ENCODE measurements at places on chromosomes 6 and 20.

- no peak for DNase-seq
Measured at GRCh38 chr20:34001378-34001777, 7.7 kb downstream of the RALY start.

GRCh38 chr6:97053643-97054411 is 129.3 kb downstream of the KLHL32 start:
- DNase-seq, result no peak

DNA sequence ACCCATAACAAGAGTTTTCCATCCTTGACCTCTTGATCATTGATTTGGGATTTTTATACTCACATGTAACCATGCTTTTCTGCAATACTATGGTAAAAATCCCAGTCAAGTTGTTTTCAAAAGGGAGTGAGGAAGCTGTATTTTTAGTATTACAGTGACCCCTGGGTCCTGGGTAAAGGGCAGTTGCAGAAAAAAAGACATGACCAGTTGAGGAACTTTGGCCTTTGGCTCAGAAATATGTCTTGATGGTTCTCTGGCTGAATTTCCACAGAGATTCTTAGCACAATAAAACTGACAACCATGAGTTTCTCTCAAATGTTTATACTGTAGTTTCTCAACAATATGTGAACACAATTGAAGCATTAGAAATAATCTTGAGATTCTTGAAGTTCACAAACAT is 28.6 kb upstream of the PRL start:
- DNase-seq, result no peak

- DNase-seq, result no peak
Measured at GRCh38 chr6:131765081-131765803, 42.6 kb upstream of the ENPP1 start.

GRCh38 chr6:90049295-90049694 is 155.0 kb downstream of the GJA10 start:
- no peak for DNase-seq

DNA sequence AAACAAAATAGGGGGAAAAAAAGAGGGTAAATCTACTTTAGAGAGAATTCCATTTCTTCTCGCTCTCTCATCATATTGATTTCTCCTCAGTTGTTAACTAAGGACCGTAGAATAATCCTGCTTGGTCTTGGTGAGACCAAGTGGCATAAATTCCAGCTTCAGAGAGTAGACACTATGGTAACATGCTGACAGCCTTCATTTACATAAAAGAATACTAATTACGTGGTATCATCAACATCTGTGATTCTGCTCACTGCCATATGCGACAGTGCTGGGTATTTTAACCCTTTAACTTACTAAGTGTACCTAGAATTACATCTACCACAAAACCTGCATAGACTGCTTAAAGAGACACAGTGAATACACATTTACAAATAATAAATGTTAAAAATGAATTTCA is 27.1 kb downstream of the TOMM6 start:
- DNase-seq, result no peak

DNA sequence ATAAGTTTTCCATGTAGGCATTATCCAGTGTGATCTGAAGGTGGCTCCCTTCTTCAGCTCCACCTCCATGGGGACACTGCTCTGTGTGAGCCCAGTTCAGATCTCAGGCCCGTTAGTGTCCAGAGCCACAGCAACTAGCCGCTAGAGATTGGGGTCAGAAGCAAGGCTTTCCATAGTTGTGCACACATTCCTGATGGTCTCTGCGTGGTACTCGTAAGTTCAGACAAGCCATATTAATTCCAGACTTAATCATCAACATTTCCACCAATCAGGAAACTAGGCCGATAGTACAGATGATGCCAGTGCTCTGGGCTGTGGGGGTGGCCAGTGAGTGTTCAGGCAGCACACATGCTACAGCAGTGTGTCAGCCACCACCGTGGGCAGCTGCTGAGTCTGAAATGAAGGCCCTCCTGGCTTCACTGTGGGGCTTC is 17.5 kb upstream of the SYNCRIP start:
- no peak for DNase-seq

GRCh38 chr6:73302339-73302738 is 39.3 kb upstream of the KHDC1 start:
- DNase-seq, result no peak

GRCh38 chr6:46583721-46584120 is 68.9 kb downstream of the CYP39A1 start:
- DNase-seq, result no peak

DNA sequence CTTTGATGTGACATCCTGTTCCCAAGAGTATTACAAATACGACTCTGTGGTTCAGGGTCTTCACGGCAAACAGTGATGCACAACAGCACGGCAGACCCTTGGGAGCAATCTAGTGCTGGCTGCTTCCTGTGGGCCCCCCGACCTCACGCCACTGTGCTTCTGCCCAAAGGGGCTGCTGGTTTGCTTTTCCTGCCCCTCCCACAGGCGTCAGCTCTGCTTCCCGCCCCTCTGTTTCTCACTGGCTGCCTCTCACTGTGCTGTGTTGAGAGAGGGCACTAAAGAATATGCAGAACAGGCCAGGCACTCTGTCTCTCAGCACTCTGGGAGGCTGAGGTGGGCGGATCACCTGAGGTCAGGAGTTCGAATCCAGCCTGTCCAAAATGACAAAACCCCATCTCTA is 554.5 kb upstream of the AGPAT4 start:
- no peak for DNase-seq

- no peak for DNase-seq
Measured at GRCh38 chr20:235891-236290, 8.8 kb downstream of the DEFB129 start.

- DNase-seq, result peak; percentile 75
Measured at GRCh38 chr6:149234051-149234962, 83.2 kb upstream of the TAB2 start.

DNA sequence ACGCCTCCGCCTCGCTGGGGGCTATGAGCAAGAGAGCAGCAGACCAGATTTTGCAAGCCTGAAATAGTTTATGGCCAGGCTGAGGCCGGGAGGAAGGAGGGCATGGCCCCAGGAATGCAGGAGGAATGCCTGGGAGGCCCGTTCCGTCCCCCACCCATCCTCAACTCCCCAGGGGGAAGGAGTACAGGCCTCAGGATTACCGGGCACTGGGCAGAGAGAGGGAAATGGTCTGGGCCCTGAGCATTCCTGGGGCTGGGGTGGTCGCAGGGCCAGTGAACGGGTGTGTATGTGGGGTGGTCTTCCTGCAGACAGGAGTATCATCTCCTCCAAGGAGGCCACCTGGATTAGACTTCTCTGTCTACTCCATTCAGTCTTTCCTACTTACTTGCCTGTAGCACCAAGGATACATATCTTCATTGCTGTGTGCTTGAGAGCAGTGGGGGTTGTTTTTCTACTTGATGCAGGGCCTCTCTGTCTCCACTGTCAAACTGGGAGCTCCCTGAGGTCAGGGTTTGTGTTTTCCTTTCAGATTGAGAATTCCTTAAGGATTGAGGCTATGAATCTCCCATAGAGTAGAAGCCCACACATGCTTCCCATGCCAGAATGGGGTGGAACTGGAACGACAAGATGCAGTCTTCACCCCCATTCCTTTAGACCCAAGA is 81.3 kb downstream of the VEGFA start:
- no peak for DNase-seq

GRCh38 chr6:153634416-153634815 is 404.6 kb upstream of the OPRM1 start:
- DNase-seq, result no peak

- DNase-seq, result no peak
Measured at GRCh38 chr20:33412484-33412838, 11.1 kb upstream of the CDK5RAP1 start.

DNA sequence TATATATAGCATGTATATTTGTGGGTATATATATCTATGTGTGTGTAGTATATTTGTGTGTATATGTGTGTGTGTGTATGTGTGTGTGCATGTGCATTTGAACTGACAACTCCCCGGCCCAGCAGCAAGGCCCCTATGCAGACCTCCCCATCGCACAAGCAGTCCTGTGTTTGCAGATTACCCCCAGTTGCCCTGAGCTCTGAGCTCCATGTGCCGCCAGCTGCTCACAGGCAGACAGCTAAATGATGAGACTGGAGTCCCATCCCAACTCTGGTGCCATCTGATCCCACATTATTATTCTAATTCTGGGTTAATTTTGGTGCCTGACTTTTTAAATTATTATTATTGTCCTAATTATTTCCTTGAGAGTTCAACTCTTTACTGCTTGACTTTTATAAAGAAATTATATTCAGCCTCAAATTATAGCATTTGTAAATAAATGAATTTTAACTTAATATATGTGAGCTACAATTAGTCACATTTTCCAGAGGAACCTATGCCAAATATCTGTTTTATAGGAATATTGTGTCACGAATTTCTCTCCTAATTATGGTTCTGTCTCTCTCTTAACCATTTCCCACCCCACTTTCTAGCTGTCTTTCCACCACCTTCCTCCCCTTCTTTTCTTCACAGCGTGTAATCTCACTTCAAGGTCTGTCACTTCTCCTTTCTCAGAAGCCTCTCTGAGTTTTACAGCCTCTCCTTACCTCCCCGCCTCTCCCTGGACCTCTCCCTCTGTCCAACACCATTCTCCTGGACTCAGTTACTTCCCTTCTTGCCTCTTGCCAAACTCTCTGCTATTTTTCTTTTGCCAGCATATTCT is 90.6 kb upstream of the SYNDIG1 start:
- no peak for DNase-seq

DNA sequence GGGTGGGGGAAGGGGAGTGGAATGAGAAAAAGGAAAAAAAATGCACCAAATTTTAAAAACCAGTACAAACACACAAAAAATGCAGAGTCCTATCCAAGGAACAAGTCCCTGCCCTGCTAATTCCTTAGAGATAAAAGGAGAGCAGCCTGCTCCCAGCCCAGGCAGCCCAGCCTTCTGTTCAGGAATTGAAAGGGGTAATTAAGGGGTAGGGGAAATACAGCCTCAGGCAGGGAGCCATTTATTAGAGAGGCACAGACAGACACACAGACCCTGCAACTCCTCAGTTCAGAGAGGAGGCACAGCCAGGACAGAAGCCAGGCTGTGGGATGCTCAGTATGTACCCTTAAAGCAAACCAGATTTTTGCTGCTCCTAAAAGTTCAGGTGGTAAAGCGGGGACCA is 137.2 kb downstream of the EYA2 start:
- no peak for DNase-seq

DNA sequence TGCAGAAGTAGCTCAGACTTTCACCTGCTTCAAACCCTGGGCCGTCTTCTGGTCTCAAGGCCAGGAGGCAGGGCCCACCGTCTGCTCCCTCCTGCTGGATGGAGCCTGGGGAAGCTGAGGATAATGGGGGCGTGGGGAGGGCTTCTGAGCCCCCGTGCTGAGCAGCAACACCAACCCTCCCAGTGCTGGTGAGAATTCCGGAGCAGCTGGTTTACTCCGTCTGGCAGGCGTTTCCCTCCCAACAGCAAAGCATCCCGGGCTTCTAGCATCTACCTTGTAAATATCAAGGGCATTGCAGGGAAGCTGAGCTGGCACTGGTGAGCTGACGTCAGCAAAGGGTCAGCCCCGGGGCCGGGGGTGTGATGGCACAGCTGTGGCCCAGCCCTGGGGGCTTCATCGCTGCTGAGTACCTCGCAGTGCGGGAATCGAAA is 16.8 kb upstream of the CHRNA4 start:
- DNase-seq, result no peak

- no peak for DNase-seq
Measured at GRCh38 chr6:21325201-21325856, 268.2 kb upstream of the SOX4 start.

DNA sequence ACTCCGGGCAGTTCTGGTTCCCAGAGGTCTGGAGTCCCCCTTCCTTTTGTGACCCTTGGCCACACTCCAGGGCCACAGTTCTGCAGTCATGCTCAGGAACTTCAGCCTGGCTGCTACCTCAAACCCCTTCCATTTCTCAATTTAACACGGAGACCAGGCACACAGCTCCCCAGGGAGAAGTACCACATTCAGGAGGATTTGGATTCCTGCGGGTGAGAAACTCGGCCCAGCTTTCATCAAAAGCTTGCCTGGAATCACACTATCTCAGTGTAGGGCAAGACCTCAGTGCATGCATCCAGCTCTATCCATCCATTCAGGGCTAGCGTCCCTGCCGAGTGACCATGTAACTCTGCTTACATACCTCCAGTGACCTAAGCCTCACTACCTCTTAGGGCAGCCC is 16.8 kb upstream of the IP6K3 start:
- no peak for DNase-seq

DNA sequence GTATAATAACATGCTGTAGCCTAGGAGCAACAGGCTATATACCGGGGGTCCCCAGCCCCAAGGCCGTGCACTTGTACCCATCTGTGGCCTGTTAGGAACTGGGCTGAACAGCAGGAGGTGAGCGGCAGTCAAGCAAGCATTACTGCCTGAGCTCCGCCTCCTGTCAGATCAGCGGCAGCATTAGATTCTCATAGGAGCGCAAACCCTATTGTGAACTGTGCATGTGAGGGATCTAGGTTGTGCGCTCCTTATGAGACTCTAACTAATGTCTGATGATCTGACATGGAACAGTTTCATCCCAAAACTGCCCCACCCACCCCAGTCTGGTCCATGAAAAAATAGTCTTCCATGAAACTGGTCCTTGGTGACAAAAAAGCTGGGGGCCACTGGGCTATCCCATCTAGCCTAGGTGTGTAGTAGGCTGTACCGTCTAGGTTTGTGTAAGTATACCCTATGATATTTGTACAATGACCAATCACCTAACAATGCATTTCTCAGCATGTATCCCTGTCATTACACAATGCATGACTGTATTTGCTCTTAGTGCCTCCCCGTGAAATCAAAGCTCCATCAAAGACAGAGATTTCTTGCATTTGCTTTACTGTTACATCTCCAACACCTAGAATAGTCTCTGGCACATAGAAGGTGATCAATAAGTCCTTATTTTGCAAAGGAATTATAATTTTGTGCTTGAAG is 30.8 kb downstream of the NHSL1 start:
- no peak for DNase-seq

GRCh38 chr6:53827531-53827930 is 32.7 kb downstream of the LRRC1 start:
- DNase-seq, result no peak

GRCh38 chr6:83474309-83474708 is 38.0 kb upstream of the PRSS35 start:
- no peak for DNase-seq

GRCh38 chr6:132341646-132342045 is 59.6 kb downstream of the MOXD1 start:
- DNase-seq, result no peak

- peak; percentile 75 for DNase-seq
Measured at GRCh38 chr20:25065625-25066338, 7.8 kb upstream of the ACSS1 start.

- DNase-seq, result no peak
Measured at GRCh38 chr6:141744971-141745370, 387.8 kb upstream of the GJE1 start.

DNA sequence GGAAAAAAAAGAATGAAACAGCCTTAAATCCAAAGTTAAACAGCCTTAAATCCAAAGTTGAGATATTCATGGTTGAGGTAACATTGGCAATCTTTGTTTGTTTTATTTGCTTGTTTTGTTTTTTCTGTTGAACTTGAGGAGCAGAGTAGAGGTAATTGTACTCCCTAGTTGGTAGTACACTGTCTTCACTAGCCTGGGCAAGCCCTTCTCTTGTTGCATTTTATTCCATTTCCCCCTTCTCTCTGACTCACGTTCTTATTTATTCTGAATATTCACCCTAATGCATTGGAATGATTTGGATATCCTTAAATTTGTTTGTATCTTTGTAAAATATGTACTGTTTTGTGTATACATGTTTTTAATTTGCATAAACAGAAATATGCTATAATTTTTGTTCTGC is 397.6 kb downstream of the CDC5L start:
- no peak for DNase-seq
